ENCODE measurements at places on chromosomes 13 and 19.

- no peak for DNase-seq
Observed at GRCh38 chr13:51066091-51066831, 44.8 kb downstream of the C13orf42 start.

GRCh38 chr19:42287017-42287826 lies 14.7 kb upstream of the PRR19 start:
- DNase-seq: no peak

- DNase-seq: no peak
Observed at GRCh38 chr13:76958841-76959432, 10.6 kb downstream of the ACOD1 start.

DNA sequence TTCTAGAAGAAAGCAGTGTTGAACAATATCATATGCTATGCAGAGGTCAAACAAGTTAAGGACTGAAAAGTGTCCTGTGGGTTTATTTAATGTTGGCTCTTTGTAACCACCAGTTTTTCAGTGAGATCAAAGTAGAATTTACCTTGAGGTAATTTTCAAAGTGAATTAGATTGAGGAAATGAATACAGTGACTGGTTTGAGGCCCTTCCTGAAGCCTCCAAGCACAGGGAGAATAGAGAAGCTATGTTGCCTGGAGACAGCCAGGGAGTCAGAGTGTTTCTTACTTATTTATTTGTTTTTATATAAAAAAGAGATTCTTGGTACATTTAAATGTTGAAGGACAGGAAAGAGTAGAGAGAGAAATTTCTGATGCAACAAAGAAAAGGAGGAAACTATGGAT lies 954.3 kb upstream of the SPRY2 start:
- DNase-seq: no peak

DNA sequence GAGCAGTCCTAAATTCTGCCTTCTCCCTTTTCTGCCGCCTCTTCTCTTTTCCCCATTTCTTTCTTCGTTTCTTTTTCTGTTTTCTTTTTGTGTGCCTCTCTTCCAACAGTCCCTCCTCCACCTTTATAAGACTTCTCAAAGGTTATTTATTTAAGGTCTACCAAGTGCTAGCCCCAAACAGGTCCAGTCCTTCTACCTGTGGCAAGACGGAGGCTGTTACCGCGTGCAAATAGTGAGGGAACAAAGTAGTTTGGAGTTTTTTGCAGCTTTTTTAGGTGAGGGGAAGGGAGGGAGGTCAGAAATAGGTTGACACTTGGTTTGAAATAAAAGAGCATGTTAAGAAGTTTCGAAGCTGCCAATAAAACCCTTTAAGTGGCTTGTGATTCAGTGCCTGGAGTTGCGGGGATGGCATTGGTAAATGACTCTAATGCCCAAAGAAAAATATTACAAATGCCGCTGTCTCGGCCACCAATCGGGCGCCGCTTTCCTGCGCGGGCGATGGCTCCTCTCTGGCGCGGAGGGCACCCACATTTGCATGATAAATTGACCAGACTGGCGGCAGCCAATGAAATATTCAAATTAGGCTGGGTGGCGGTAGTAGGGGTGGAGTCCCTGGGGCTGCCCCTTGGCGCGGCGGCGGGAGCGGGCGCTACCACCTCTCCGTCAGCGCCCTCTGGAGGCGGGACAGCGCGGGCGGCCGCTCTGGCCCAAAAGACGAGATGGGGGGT lies 7.5 kb upstream of the TSHZ3 start:
- DNase-seq: peak; percentile 47

- peak; percentile 88 for DNase-seq
Observed at GRCh38 chr19:52237771-52238400, 31.5 kb upstream of the ZNF766 start.

- no peak for DNase-seq
Observed at GRCh38 chr19:10694706-10695307, 6.4 kb upstream of the QTRT1 start.

DNA sequence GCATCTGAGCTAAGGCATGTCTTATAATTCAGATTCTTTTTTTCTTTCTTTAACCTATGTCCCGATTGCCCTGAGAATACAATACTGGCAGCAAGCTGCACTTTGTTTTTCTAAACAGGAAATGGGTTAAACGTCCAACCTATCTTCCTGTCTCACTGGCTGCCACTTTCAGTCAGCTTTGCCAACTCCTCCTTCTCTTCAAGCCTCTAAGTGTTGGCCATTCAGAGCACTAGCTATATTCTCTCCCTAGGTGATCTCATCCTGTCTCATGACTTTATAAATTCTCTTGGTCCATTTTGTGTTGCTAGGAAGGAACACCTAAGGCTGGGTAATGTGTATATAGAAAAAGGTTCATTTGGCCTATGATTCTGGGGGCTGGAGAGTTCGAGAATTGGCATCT lies 109.5 kb upstream of the TSC22D1 start:
- no peak for DNase-seq

DNA sequence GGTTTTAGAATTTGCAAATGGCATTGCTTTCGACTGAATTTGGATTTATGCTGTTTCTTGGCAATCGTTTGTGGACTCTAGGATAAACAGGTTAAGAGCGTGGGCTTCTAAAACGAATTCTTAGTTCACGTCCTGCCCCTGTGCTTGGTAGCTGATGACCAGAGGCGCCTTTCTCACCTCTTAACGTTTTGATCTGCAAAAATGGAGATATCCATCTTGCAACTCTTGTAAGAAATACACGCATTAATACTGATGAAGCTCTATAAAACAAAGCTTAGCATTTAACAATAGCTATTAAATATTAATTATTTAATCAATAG lies 580 bp upstream of the KATNAL1 start:
- DNase-seq: no peak

DNA sequence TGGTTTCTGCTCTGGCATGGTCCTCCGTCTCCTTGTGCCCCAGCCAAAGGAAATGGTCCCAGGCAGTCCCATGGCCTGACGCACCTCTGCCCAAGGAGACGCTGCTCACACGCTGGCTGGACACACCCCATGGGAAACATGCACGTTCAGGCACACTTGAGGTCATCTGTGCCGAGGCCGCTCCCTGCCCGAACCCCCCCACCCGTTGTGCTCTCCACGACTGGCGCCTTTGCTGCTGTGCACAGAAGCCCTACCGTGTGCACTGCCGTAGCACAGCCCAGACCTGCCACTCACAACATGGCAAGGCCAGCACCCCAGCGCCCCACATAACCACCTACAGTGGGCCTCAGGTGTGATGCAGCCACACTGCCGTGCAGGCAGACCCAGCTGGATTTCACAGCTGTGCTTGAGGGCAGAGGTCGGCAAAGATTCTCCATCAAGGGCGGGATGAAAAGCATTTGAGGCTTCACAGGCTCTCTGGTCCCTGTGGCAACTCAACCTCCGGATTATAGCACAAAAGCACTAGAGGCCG lies 65.7 kb downstream of the SPACA7 start:
- no peak for DNase-seq

- DNase-seq: no peak
Observed at GRCh38 chr13:104872153-104872552, 1663.3 kb downstream of the EFNB2 start.

GRCh38 chr13:79457390-79457789 lies 23.6 kb upstream of the NDFIP2 start:
- DNase-seq: no peak

DNA sequence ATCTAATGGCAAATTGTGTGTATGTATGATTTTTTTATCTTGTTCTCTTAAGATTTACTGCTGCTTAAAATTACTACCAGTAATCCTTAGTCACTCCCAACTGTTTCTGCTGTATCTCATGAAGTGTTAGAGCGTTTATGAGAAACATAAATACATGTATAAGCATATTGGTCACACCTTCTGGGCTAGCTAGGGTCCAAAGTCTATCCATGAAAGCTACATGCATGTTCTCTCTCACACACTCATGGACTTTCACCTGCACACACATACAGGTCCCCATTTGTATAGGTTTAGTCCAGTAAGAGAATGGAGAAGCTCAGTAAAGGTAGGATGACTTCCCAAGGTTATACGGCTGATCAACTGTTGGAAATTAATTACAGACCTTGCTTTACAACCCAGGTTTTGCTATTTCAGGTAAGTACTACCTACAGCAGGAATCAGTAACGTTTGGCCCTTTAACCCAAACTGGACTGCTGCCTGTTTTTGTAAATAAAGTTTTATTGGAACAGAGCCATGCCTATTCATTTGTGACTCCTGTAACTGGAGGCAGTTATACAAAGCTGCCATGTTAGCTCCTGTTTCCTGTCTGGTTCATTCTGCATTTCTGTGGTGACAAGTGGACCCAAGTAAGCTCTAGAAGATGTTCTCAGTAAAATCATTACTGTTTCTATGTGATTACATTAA lies 15.3 kb downstream of the METTL21C start:
- no peak for DNase-seq

- DNase-seq: no peak
Observed at GRCh38 chr13:29754473-29754806, 96.0 kb downstream of the UBL3 start.

DNA sequence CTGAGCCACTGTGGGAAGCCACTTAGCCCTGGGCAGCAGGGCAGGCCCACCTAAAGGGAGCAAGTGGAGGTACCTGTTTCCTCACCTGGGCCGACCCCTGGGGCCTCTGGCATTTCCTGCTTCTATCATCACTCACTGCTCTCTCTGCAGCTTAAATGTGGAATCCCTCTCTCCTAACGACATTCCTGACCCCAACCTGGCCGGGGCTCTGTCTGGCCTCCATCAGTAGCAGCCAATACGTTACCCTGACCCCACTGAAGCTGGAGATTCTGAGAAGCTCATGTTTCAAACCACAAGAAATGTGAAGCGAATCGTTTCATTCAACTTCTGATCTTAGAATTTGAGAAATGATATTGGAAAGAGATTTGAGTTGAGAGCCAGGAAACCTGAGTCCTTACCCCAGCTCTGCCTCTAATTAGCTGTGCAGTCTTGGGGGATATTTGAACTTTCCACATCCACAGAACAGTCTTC lies 39.9 kb downstream of the DOCK9 start:
- DNase-seq: peak; percentile 40

- DNase-seq: no peak
Observed at GRCh38 chr19:41774515-41774980, 19.2 kb downstream of the CEACAM6 start.

- no peak for DNase-seq
Observed at GRCh38 chr13:33583398-33583797, 234.6 kb upstream of the RFC3 start.

GRCh38 chr19:55660991-55661390 lies 6.2 kb downstream of the U2AF2 start:
- no peak for DNase-seq

- no peak for DNase-seq
Observed at GRCh38 chr13:73519396-73520116, 460.8 kb downstream of the KLF5 start.

- DNase-seq: no peak
Observed at GRCh38 chr19:50003254-50003788, 21.9 kb downstream of the VRK3 start.

DNA sequence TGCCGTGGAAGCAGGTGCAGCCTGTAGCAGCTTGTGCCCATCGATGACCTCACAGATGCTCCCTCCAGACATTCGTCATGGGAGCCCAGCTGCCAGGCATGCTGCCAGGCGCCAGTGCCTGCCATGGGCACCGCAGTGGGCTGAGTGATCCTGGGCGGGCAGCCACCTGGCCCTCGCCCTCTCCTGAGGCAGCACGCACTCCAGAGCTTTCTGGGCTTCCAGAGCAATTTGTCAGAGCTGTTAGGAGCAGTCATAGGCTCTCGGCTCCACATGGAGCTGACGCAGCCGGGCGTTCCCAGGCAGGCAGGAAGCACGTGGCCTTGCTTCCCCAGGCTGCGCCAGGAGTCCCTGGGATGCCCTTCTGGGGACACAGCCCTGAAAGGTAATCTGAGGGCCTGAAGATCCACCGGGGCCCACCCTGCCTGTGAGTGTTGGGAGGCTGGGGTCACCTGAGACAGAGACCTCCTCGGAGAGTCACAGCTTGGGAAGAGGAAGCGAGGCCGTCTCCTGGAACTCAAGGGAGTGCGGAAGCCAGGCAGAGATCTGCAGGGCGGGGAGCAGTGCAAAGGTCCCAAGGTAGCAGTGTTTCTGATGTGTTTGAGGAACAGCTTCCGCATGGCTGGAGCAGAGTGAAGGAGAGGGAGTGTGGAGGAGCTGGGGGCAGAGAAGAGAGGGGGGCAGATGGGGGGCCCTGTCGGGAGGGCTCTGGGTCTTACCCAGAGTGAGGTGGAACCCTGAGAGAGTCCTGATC lies 50.6 kb downstream of the DPF1 start:
- no peak for DNase-seq

- DNase-seq: no peak
Observed at GRCh38 chr19:15220833-15221232, 11.4 kb downstream of the EPHX3 start.

- no peak for DNase-seq
Observed at GRCh38 chr13:113794086-113794485, 35.1 kb downstream of the TMEM255B start.

- no peak for DNase-seq
Observed at GRCh38 chr13:73697166-73697565, 437.0 kb downstream of the KLF12 start.

GRCh38 chr19:32339988-32340874 lies 5.2 kb upstream of the ZNF507 start:
- DNase-seq: peak; percentile 69
